GM23338 (cell line): ENCODE measurements at places on chromosomes 11 and 22.

- peak; percentile 88 for DNase-seq
These were observed at the start of gene ACTN3 for GRCh38 chr11:66546368-66546965. Gene ACTN3 (plus strand): TSS chr11:66546903. CDS start chr11:66546938, 35 bp downstream.

GRCh38 chr22:29639096-29639495, 35.7 kb downstream of the NF2 start:
- DNase-seq, result no peak

GRCh38 chr11:107756553-107756952, 44.7 kb upstream of the SLN start:
- no peak for DNase-seq

GRCh38 chr11:112942966-112943643, 18.1 kb upstream of the NCAM1 start:
- no peak for DNase-seq

GRCh38 chr11:17230867-17231851, 23.4 kb upstream of the PIK3C2A start:
- no peak for DNase-seq

GRCh38 chr11:120985718-120986569, 38.0 kb upstream of the TBCEL start:
- DNase-seq, result peak; percentile 79

GRCh38 chr11:20021212-20021611, 139.1 kb downstream of the DBX1 start:
- DNase-seq, result no peak

DNA sequence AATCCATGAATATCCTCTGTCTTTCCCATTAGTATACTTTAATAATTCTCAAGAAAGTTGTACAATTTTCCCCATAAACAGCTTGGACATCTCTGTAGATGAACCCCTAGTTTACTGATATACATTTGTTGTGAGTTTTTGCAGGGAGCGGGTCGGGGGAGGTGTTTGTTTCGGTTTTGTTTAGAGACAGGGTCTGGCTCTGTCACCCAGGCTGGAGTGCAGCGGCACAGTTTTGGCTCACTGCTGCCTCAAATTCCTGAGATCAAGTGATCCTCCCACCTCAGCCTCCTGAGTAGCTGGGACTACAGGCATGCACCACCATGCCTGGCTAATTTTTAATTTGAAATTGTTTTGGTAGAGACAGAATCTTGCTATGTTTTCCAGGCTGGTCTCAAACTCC, 57.6 kb downstream of the IGLL5 start:
- no peak for DNase-seq
